A549 (cell line): ENCODE measurements at places on chromosomes 3 and 15. TPM values are rescaled to one million over a fixed set of nuclear protein-coding genes. Genes with fewer than 3 reads are reported as not detected.

MOBP gene
- 0.01 TPM in 1 of 3 replicates, not detected in the others for polyA plus RNA-seq

MEIS2 gene
- 7.3 to 9.0 TPM (median 8.0 TPM) in 3 replicates for polyA plus RNA-seq

TYRO3 gene
- polyA plus RNA-seq, result 7.2 to 7.9 TPM (median 7.6 TPM) in 3 replicates

ADAMTS9 gene
- polyA plus RNA-seq, result 0.68 to 1.1 TPM (median 0.69 TPM) in 3 replicates

LPP gene
- polyA plus RNA-seq, result 11.0 to 14.9 TPM (median 12.2 TPM) in 3 replicates

CFAP91 gene
- 0.41 to 0.52 TPM (median 0.45 TPM) in 3 replicates for polyA plus RNA-seq

DNAJB11 gene
- polyA plus RNA-seq, result 51.7 to 55.2 TPM (median 54.9 TPM) in 3 replicates

IQCF5 gene
- not detected in 3 replicates for polyA plus RNA-seq

CAPN7 gene
- 19.9 to 23.2 TPM (median 21.3 TPM) in 3 replicates for polyA plus RNA-seq

EXD1 gene
- 0.14 to 0.34 TPM (median 0.26 TPM) in 3 replicates for polyA plus RNA-seq

SHISA5 gene
- polyA plus RNA-seq, result 86.8 to 90.1 TPM (median 87.5 TPM) in 3 replicates

FNDC3B gene
- 29.9 to 34.5 TPM (median 33.6 TPM) in 3 replicates for polyA plus RNA-seq

AGBL1 gene
- not detected in 3 replicates for polyA plus RNA-seq

FETUB gene
- polyA plus RNA-seq, result 0.06 to 0.14 TPM in 2 of 3 replicates, not detected in the other

HOMER2 gene
- 9.4 to 11.0 TPM (median 10.2 TPM) in 3 replicates for polyA plus RNA-seq

STRA6 gene
- 60.6 to 76.4 TPM (median 70.2 TPM) in 3 replicates for polyA plus RNA-seq

SLC2A2 gene
- not detected in 3 replicates for polyA plus RNA-seq

GRAMD1C gene
- 0.32 to 0.84 TPM (median 0.70 TPM) in 3 replicates for polyA plus RNA-seq

TPRG1 gene
- 0.21 to 0.55 TPM (median 0.29 TPM) in 3 replicates for polyA plus RNA-seq

KNL1 gene
- polyA plus RNA-seq, result 6.3 to 7.6 TPM (median 7.5 TPM) in 3 replicates

GOLGA6L4 gene
- polyA plus RNA-seq, result 1.7 to 2.7 TPM (median 1.8 TPM) in 3 replicates

P2RY14 gene
- polyA plus RNA-seq, result not detected in 3 replicates

GASK1A gene
- not detected in 3 replicates for polyA plus RNA-seq

VIPR1 gene
- polyA plus RNA-seq, result 0.37 to 0.80 TPM (median 0.49 TPM) in 3 replicates

LRIG1 gene
- polyA plus RNA-seq, result 1.8 to 2.9 TPM (median 2.6 TPM) in 3 replicates

COLQ gene
- 0.63 to 0.80 TPM (median 0.71 TPM) in 3 replicates for polyA plus RNA-seq

SCN11A gene
- polyA plus RNA-seq, result 0.01 TPM in 1 of 3 replicates, not detected in the others

ITGB5 gene
- polyA plus RNA-seq, result 174 to 209 TPM (median 201 TPM) in 3 replicates

GOLGA8J gene
- 0.07 to 0.23 TPM in 2 of 3 replicates, not detected in the other for polyA plus RNA-seq

CPN2 gene
- polyA plus RNA-seq, result not detected in 3 replicates

ASB14 gene
- polyA plus RNA-seq, result 0.03 TPM in 1 of 3 replicates, not detected in the others

FEZF2 gene
- not detected in 3 replicates for polyA plus RNA-seq

MFSD1 gene
- polyA plus RNA-seq, result 39.5 to 41.5 TPM (median 39.7 TPM) in 3 replicates

PLSCR5 gene
- not detected in 3 replicates for polyA plus RNA-seq

C3orf85 gene
- not detected in 3 replicates for polyA plus RNA-seq

GOLGA6L22 gene
- not detected in 3 replicates for polyA plus RNA-seq
